Stimulated activated CD4-positive, alpha-beta T cell treated with anti-CD3 and anti-CD28 coated beads, Interleukin-15, amount 100 ng/mL, for 48 hours (primary cell): ENCODE measurements at places on chromosomes 7 and 10.

- DNase-seq = no peak
These were observed 8.3 kb upstream of the KAZALD1 start for GRCh38 chr10:101053516-101053915.

GRCh38 chr10:58438986-58439385 lies 53.8 kb downstream of the TFAM start:
- DNase-seq = no peak

DNA sequence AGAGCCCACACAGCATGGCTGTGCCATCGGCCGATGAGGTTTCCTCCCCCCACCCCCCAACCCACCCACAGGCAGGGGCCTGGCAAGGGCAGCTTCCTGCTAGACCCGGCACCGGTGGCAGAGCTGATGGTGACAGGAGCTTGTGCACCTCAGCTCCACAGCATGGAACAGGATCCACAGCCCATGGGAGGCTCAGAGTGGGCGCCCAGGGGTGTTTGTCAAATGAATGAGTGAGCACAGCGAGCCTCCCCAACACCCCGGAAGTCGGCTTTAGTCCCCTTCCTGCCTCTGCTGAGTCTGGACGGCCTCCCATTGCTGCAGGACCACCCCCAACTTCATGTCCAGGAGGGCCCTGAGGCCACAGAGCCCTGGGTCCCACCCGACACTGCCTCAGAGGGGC lies 68.9 kb downstream of the PDGFA start:
- DNase-seq = no peak

DNA sequence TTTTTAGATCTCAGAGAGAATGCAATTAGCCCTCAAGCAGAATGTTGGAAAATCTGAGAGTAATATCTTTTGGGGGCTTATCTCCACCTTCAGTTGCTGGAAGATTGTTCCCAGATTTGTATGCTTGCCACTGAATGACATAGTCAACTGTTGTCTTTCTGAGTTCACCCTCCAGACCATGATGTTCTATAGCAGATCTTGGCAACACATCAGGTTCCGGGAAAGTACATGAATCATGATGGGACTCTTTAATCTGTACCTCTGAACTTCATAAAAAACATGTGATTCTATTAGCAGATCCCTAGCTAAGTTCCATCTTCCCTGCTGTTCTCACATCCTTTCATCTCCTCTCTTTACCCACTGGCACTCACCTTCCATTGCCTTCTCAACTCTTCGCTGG lies 68.9 kb downstream of the PLCE1 start:
- no peak for DNase-seq

DNA sequence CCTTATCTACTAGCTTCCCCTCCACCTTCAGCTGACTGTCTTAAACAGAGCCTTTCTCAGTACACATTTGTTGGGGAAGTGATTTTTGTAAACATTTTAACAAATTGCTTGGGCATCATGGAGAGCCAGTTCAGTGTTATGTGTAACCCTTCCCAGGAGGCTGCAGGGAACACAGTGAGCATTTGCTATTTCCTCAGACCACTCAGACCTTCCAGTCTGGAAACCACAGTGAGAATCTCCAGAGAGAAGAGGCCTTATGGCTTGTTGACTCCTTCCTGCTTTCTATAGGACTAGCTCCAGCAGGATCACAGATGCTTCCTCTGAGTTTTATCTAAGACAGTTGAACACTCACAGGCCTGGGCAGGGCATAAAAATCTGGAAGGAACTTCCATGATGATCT lies 409.8 kb upstream of the NPVF start:
- DNase-seq = no peak

- no peak for DNase-seq
These were observed 4.8 kb upstream of the DNAAF5 start for GRCh38 chr7:721619-722248.

GRCh38 chr10:27448921-27449320 lies 55.2 kb upstream of the RAB18 start:
- DNase-seq = no peak

DNA sequence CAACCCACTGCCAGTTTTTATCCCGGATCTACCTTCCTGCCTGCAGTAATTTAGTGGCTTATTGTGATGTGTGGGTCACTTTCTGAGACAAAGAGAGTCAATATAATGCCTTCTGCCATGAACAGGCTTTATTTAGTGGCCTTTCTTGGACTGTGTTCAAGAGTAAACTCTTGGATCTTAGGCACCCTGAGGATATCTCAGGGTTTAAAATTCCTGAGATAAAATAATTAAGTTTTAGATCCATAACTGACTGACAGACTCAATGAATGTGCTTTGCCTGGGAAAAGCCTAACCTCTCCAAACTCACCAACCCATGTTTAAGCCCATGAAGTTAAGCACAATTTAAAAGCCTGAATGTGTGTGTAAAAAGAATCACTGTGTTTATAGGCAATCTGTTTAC lies 564.3 kb downstream of the LRMDA start:
- no peak for DNase-seq

GRCh38 chr7:43113622-43114457 lies 1.4 kb downstream of the HECW1 start:
- DNase-seq = no peak

- no peak for DNase-seq
These were observed 26.1 kb downstream of the PLAC9 start for GRCh38 chr10:80158598-80159127.

- no peak for DNase-seq
These were observed 876 bp downstream of the DNAH11 start for GRCh38 chr7:21543528-21544302.

DNA sequence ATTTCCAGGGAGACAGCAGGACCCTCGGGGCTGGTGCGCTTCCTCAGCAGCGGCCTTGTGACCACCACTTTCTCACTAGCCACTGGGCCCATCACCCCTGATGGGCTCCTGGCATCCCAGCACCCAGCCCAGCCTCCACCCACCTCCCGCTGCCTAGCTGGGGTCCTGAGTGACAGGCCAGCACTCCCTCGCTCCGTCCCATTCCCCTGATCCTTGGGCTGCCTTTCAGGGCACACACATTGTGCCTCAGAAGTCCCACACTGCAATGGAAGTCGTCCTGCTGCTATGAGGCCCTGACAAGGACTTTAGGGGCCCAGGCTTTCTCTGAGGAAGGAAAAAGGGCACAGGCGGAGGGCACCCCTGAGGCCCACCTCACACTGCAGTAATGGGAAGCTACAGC lies 12.4 kb downstream of the CAMK2B start:
- DNase-seq = no peak

DNA sequence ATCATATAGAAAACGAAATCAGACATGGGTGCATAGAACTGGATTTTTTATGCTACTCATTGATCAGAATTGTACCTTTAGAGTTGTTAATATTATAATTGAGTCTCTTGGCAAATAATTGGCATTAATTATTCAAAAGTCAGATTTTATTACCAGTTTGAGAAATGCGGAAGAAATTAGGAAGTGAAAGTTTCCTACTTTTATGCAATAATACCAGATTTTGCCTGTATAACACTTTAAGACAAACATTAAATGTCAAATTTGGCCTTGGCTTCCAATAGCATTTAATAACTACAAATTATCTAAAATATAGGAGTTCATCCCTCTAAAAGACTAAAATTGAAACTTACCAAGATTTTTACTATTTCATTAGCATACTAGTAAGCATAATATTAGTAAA lies 6.8 kb upstream of the TFEC start:
- no peak for DNase-seq

DNA sequence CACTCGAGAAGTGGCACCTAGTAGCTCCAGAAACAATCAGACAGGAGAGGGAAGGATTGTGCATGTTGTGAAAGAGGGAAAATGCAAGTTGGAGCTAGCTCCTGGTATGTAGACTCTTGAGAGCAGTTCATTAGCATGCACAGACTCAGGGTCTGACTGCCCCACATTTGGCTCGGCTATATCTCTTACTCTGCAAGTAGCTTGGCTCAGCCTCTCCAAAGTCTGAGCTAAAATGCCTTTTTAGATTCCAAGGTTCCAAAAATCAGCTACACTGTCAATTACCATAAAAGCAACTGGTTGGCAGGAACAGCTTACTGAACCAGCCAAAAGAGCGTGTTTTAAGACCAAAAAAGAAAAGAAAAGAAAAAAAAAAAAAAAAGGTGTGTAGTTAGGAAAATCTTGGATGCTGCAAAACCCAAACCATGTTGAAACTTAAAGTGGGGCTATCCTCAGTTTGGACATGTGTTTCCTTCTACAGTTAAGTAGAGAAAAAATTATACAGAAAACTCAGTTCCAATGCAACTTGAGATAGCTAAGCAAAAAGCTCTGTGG lies 65.5 kb downstream of the MKX start:
- no peak for DNase-seq

- DNase-seq = no peak
These were observed 50.9 kb downstream of the ADARB2 start for GRCh38 chr10:1686491-1686749.

GRCh38 chr10:108055506-108055905 lies 891.0 kb upstream of the SORCS1 start:
- no peak for DNase-seq

DNA sequence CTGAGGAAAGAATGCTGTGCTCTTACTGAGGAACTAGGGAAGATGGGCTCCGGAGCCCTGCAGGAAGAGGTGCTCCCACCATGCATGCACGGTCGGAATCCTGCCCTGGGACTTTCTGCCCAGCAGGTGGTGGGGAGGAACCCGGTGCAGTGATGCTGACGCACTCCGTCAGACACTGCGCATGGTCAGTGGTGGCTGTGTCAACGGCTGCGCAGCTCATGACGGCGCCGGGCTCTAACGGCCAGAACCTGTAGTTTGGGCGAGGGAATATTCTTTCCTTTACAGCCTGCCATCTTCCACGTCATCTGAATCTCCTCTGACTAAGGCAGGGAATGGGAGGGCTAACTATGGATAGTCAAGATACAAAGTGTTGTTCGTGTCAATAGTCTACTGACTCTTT lies 189.2 kb upstream of the MGMT start:
- DNase-seq = no peak

DNA sequence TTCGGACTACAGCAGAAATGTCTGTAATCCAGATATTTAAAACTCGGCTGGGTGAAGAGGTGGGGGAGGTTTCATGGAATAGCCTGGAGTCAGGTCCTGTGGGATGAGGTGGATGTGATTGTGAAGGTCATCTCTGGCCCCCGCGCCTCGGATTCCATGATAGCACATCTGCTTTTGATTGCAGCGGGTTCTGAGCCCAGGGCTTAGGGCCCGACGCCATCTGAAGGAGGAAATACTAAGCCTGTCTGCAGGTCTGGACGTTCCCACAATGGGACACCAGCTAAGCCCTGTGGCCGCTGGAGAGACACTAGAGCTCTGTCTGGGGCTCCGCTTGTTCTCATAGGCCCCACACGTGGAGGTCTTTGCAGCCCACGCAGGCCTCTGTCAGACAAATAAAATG lies 328.7 kb downstream of the CXCL12 start:
- no peak for DNase-seq

DNA sequence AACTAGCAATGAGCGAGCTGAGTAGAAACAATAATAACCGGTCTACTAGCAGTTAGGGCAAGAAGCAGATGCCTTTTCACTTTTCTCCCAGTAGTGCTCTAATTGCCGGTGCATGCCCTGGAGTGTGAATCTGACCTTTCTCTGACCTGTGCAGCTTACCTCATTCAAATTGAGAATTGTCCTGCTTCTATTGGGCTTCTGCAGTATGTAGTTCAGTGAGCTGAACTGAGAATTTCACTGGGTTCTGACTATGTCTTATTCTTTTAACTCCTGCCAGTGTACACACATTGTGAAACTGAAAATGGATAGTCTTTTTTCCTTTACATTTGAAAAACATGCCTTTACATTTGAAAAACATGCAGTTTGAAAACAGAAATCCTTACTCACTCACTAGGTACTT lies 157.9 kb upstream of the GRM3 start:
- no peak for DNase-seq

DNA sequence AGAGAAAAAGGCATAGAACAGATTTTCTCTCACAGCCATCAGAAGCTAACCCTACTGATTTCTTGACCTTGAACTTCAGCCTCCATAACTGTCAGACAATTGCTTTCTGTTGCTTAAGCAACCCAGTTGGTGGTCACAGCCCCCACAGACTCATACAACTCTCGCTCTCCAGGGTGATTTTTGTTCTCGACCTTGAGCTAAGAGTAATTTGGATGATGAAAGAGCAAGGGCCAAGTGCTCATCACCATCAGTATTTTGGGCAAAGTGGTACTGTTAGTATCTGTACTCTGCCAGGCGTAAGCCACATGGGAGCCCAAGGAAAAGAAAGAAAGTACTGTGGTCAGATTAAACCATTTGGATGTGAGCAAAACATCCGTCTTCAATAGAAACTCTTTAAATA lies 81.9 kb downstream of the AOAH start:
- DNase-seq = no peak

DNA sequence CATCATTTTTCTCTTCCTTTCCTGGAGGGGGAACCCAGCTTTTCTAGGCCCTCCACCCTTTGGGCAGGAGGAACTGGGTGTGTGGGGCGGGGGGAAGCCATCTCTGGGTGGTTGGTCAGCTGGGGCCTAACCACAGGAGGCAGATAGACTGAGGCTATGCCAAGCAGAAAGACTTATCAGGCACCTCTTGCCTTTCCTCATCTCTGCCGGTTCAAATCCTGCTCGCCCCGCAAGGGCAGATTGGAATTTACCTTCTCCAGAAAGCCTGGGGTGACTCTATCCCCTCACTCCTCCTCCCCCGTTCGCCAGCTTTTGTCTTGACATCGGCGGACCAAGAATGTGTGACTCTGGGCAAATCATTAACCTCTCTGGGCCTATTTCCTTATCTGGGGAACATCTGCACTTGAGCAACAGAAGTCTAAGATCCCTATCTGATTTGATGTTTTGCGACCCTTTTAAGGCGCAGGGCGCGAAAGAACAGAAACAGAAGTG lies 584 bp upstream of the GARS1 start:
- no peak for DNase-seq

GRCh38 chr10:115985786-115986185 lies 287.2 kb downstream of the GFRA1 start:
- DNase-seq = no peak

GRCh38 chr7:130723784-130724183 lies 10.2 kb downstream of the KLF14 start:
- DNase-seq = no peak

- no peak for DNase-seq
These were observed 141.9 kb upstream of the PRSS1 start for GRCh38 chr7:142607351-142607750.

- no peak for DNase-seq
These were observed 28.7 kb downstream of the FRMD4A start for GRCh38 chr10:14302035-14302434.

- no peak for DNase-seq
These were observed 173.5 kb upstream of the RNF32 start for GRCh38 chr7:156466955-156467625.

- DNase-seq = no peak
These were observed 80.9 kb upstream of the DNAAF5 start for GRCh38 chr7:645606-646005.

- no peak for DNase-seq
These were observed 105.2 kb downstream of the TCERG1L start for GRCh38 chr10:131206111-131206995.
